ENCODE measurements at places on chromosomes 11 and 22.
A peak's percentile ranks its signal among the peaks of the same experiment; 100 is the strongest.

DNA sequence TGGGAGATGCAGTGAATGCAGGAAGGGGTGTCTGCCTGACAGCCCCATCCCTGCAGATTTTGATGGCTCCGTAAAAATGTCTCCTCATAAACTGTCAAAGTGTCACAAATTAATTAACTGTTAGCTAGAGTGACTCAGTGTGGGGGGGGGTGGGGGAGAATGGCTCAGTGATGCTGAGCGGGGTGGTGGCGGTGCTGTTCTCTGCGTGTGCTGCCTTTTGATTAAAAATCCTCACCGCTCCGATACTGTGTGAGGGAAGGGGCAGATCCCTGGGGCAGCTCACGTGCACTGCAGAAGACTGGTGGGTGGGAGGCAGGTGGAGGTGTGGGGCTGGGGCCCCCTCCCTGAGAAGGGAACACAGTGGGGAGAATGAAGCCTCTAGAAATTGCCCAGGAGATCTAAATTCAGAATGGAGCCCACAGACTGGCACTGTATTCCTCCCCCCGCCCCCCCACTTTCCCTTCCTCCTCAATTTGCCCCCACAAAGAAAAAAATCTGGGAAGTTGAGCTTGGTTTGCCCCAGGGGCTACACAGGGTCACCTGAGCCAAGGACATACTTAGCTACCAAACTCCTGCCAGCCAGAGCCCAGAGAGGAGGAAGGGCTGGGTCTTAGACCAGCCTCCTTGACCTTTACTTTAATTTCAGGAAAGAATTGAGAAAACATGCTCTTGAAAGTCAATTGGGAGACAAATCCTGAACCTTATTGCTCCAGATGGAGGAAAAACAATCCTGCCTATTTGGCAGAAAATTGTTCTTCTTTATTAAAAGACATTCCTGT, 39.8 kb downstream of the DRD2 start:
- DNase-seq, result no peak

- DNase-seq, result peak; percentile 21
Measured at GRCh38 chr11:78228467-78228866, 39.7 kb downstream of the USP35 start.

GRCh38 chr11:42034826-42035225, 575.4 kb upstream of the LRRC4C start:
- no peak for DNase-seq

- no peak for DNase-seq
Measured at GRCh38 chr22:27407369-27407985, 394.1 kb downstream of the MN1 start.

GRCh38 chr11:95081412-95081811, 8.2 kb upstream of the ENDOD1 start:
- no peak for DNase-seq

DNA sequence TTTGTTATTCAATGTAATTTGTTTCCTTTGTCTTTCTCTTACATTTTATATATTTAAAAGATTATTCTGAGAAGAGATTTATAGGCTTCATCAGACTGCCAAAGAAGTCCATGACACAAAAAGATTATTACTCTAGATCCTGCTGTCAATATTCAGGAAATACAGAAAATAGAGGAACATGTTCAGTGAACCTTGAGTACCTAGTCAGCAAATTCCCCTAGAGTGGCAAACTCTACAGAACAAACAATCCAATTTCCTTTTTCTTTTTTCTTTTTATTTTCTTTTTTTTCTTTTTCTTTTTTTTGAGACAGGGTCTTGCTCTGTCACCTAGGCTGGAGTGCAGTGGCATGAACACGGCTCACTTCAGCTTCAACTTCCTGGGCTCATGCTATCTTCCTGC, 23.9 kb downstream of the TTC17 start:
- DNase-seq, result no peak

DNA sequence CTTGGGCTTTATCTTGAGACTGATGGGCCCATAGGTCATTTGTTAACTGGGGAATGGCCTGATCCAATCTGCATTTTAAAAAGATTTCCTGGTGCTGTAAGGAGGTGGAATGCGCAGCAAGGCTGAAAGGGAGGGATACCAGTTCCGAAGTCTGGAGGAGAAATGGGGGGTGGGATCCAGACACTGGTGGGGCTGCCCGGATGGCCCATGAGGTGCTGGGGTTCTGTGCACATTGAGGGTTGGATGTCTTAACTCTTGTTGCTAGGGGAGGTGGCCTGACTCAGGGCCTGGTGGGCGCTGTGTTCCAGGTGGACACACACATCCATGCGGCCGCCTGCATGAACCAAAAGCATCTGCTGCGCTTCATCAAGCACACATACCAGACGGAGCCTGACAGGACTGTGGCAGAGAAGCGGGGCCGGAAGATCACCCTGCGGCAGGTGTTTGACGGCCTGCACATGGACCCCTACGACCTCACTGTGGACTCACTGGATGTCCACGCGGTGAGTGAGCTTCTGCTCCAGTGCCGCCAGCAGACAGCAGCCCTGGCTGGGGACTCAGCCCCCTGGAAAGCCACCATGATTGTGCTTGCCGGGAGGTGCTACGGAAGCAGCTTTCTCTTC, 38.1 kb downstream of the AMPD3 start:
- no peak for DNase-seq

- DNase-seq, result no peak
Measured at GRCh38 chr11:34395916-34396550, 38.2 kb upstream of the ABTB2 start.

DNA sequence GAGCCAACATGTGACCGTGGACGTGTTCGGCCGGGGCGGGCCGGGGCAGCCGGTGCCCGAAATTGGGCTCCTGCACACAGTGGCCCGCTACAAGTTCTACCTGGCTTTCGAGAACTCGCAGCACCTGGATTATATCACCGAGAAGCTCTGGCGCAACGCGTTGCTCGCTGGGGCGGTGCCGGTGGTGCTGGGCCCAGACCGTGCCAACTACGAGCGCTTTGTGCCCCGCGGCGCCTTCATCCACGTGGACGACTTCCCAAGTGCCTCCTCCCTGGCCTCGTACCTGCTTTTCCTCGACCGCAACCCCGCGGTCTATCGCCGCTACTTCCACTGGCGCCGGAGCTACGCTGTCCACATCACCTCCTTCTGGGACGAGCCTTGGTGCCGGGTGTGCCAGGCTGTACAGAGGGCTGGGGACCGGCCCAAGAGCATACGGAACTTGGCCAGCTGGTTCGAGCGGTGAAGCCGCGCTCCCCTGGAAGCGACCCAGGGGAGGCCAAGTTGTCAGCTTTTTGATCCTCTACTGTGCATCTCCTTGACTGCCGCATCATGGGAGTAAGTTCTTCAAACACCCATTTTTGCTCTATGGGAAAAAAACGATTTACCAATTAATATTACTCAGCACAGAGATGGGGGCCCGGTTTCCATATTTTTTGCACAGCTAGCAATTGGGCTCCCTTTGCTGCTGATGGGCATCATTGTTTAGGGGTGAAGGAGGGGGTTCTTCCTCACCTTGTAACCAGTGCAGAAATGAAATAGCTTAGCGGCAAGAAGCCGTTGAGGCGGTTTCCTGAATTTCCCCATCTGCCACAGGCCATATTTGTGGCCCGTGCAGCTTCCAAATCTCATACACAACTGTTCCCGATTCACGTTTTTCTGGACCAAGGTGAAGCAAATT, 1.8 kb downstream of the FUT4 start:
- DNase-seq, result no peak

- DNase-seq, result no peak
Measured at GRCh38 chr11:47971501-47971900, 8.9 kb upstream of the PTPRJ start.

DNA sequence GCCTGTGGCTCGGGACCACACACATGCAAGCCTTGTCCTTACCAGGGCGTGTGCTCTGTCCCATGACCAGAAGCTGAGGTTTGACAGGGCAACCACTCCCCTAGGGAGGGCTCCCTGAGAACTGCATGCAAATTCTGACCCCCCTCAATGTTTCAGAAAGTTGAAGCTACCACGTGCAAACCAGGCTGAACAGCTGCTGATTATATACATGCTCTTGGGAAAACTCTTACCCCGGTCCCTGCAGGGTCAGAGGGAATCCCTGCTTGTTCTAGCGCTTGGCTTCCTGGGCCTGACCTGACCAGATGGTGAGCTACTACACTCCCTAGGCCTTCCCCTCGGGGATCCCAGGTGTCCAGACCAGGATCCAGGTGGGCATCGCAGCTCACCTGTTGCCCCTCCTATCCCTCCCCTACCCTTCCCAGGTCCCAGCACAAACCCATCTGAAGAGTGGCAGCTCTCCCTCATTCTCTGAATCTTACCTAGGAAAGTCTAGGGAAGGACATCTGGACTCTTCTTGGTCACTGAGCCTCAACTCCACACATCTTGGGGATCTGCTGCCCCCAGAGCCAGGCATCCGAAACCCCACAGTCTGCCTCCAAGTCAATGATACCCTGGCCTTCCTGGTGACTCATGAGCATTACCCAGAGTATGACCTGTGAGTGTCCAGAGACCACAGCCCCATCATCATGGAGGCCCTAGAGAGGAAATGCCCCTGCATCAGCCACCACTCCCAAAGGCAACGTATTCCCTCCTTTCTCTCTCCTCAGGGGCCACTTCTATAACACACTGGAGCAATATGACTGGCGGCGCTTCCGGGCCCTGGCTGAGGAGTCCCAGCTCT, 61.5 kb downstream of the BTG4 start:
- DNase-seq, result no peak

DNA sequence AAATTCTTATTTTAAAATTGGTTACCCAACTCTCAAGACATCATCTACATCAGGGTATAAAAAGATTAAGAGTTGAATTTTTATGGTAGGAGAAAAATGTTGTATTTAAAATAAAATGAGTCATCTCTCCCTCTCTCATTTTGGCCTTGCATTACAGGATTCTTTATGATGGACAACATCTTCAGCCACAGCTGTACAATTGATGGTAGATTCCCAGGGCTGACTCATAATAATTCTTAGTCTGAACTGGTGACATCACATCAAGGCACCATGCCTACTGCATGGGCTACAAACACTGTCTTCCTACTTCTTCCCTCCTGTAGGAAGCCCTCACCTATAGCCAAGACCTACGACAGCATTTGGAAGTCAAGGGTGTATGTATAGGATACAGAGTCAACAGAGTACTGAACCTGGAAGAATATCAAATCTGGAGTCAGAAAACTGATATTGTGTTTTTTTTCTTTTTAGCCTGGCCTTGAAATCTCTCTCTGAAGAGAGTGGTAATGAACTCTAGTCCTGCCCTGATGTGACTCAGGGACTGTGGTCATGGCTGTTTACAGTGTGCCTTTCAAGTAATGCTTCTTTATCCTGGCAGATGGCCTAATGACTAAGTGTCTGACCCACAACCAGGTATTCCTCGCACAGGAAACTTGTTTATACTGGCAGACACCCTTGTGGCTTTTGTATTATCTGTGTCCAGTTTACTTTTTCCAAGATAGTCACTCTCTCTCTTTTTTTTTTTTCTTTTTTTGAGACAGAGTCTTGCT, 32.5 kb downstream of the MRGPRX2 start:
- DNase-seq, result no peak

DNA sequence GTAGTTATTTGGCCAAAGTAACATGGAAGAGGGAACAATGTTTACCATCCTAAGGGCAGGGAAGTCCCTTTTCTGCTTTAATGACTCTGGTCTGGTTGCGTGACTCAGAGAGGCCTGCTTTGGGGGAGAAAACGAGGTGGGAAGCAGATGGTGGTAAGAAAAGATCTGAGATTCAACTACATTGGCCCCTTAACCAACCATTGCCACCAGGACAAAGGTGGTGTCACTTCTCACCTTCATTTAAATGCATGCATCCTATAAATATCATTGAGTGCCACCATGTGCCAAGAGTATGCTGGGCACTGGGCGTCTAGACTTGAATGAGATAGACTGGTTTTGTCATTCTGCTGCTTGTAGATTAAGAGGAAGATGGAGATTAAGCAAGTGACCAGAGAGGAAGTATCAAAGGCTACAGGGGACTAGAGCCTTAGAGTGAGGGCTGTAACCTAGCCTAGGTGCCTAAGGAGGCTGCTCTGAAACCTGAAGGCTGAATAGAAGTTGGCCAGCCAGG, 3.6 kb upstream of the SORL1 start:
- DNase-seq, result no peak

- DNase-seq, result no peak
Measured at GRCh38 chr11:2074266-2074825, 64.8 kb downstream of the IGF2 start.

DNA sequence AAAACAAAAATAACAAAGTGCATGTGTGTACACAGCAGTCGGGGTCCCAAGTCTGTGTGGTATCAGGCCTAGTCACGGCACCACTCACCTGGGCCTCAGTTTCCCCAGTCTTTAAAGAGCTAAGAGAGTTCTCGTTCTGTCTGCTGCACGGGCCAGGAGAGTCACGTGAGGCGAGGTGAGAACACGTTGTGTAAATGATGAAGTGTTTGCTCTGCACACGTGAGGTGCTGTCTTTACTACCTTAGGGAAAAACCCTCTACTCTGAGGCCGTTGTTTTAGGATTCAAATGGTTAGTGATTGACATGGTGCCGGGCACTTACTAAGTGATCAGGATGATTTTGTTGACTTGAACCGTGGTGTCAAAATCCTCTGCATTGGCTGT, 86.5 kb upstream of the PPARA start:
- no peak for DNase-seq

DNA sequence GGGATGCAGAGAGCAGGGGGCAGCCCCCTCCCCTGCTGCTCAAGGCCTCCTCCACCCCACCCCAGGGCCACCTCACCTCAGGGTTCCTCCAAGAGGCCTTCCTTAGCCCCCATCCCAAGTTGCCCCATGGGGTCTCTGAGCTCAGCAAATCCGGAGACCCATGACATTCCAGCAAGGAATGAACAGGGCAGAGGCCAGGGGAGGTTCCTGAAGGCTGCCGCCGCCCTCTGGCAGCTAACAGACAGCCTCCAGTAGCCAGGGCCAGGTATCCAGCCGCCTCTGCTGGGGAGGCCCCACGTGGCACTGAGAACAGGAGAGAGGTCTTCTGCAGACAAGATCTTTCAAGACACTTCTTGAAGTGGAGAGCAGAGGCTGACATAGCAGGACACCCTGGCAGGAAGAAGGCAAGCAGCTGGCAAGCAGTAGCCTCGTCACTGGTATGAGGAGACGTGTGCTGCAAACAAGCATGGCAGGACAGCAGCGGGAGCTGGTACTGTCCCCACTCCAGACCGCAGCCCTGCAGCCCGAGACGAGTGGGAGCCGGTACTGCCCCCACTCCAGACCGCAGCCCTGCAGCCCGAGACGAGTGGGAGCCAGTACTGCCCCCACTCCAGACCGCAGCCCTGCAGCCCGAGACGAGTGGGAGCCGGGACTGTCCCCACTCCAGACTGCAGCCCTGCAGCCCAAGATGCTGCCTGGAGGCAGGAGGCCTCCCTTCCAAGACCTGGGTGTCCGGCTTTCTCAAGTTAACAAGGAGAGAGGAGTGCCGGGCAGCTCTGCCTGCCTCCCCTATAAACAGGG, 190.6 kb downstream of the IGLL1 start:
- DNase-seq, result no peak

GRCh38 chr11:55942785-55943392, 6.7 kb upstream of the OR5I1 start:
- DNase-seq, result no peak
